ENCODE measurements at places on chromosomes 3 and 15.

DNA sequence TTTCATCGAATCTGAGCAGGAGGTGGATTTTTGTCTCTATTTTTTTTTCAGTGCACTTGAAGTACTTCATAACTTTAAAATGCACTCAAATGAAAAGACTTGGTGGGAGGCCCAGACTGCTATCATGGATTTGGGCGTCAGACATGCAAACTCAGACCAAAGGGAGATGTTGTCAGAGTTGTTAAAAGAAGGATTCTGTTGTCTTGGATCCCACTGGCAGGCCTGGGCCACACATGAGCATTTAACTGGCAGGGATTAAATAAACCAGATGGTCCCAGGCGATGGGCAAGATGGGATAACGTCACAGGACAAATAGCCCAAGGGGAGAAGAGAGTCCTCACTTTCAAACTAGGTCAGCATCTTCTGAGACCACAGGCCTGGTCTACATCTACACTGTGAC lies 15.4 kb downstream of the RTP1 start:
- DNase-seq = no peak

GRCh38 chr15:33298631-33299030 lies 12.1 kb upstream of the RYR3 start:
- no peak for DNase-seq

DNA sequence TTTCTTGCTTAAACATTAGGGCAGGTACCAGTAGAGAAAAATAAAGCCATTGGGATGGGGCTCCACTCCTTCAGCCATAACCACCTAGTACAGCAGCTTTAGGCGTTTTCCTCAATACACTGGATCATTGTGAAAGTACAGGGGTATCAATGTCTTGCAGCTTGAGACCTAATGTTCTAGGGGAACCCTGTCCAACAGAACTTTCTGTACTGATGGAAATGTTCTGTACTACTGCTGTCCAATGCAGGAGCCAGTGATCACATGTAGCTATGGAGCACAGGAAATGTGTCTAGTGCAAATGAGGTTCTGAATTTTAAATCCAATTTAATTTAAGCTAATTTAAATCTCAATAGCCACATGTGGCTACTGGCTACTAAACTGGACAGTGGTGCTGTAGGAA lies 93.9 kb downstream of the NEDD4 start:
- no peak for DNase-seq

- DNase-seq = no peak
These were observed 72.0 kb upstream of the P3H2 start for GRCh38 chr3:190192739-190193138.

DNA sequence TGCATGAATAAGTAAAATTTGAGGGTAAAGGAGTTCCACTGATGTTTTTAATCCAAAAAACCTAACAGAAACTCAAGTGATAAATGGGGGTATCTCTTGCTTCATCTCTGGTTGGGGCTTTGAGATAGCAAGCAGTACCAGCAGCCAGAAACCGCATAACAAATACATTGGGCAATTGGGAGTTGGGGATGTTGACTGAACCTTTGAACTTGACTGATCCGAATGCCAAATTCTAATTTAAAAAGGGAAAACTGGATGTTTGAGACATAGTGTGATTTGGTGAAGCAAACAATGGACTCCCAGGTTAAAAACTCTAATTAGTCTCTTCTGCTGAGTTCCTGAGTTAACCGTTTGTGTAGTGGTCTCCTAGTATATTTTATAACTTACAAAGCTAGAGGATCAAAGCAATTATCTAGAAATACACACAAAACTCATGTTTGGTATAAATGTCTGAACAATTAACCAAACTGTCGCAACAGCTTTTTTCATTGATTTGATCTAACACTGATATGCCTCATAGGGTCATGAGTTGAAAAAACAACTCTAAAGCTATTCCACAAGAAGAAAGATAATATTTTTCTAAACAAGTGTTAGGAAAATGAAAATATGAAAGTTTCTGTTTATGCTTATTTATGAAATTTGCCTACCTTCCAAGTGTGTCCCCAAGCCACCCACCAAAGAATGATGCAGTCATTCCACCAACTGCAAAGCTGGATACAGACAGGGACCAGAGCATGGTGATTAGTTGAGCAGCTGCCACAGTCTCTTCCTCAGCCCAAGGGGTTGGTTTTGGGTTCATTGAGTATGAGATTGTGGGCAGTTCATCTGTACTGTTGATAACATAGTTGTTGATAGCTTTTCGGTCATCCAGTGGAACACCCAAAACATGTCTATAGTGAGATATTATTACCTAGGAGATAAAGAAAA lies 12.4 kb downstream of the SLC2A2 start:
- no peak for DNase-seq

DNA sequence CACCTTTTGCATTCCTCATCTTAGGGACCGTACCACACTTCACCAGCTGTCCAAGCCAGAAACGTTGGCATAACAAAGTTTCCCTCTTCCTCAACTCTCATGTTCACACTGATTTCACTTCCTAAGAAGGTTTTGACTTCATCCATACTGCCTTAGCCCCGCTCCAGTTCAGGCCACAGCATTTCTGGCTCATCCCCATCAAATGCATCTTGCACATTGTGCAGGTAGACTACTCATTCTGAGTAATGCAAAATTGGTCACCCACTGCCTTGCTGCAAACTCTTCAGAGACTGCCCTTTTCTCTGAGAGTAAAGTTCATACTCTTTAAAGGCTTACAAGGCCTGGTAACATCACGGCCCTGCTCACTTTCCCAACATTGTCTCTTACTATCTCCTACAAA lies 8.8 kb downstream of the NUSAP1 start:
- no peak for DNase-seq

DNA sequence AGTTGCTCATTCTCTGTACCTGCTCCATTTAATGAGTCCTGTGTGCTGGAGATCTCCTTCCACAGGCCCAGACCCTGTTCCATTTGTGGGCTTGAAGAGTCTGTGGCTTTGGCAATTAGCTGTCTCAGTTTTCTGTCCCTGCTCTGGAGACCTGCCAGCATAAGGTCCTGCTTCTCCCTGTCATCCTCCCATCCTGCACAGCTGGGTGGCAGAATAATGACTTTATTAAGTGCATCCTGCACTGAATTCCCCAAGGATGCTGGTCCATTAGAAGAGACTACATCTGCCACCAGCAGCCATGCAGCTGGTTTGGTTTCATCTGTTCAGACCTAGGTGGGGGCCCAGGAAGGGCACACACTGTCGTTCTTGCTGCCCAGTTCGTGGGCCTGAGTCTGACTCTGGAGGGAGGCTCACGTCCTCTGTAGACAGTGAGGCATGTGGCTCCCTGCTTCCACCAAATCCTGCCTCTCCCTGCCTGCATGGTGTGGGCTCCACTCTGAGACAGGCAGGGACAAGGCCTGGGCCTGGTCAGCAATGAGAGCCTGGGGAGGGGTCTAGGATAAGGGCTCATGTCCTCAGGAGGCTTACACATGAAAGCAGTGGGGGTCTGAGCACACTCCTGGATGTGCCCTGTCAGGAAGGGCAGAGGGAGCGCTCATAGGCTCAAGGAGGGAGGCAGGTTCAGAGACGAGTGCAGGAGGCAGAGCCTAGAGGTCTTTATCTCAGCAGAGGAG lies 78.4 kb upstream of the PRR23E start:
- no peak for DNase-seq

- DNase-seq = no peak
These were observed 468.4 kb upstream of the UBE2E2 start for GRCh38 chr3:22734756-22735155.

GRCh38 chr3:188956839-188957489 lies 214.8 kb upstream of the TPRG1 start:
- DNase-seq = peak; percentile 69

DNA sequence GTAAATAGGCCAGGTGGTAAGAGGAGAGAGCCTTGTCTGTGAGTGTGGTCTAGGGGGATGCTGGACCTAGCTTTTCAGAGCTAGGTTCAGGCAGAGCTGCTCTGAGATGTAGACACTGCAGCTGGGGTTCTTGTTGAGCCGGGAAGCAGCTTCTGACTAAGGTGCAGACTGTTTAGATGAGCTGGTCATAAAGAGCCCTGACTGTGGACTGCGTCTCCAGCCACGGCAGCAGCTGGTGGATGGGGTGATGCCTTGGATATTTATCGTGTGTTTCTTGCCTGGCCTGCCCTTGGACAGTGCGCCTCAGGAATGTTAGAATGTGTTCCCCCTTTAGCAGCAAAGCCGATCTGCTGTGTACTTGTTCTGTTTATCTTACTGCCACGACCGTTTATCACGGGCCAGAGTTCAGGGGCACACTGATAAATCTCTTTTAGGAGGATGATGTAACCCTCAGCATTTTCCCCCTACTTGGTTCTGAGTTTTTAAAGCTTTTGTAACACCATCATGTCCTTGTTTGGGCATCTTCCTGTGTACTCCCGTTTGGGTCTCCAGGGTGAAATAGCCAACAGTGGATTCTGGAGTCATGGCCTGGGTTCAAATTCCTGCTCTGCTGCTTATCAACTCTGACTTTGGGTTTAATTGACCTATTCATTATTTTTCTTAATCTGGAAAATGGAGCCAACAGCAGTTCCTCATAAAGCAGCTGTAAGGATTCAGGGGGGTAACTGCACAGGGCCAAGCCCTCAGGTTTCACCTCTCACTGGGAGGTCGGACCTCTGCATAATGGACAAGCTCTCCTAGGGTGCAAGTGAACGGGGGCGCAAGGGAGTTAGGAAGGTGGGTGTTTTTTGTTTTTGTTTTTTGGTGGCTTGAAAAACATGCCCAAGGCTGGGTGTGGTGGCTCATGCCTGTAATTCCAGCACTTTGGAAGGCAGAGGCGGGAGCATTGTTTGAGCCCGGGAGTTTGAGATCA lies 51.4 kb downstream of the FLNB start:
- peak; percentile 91 for DNase-seq

DNA sequence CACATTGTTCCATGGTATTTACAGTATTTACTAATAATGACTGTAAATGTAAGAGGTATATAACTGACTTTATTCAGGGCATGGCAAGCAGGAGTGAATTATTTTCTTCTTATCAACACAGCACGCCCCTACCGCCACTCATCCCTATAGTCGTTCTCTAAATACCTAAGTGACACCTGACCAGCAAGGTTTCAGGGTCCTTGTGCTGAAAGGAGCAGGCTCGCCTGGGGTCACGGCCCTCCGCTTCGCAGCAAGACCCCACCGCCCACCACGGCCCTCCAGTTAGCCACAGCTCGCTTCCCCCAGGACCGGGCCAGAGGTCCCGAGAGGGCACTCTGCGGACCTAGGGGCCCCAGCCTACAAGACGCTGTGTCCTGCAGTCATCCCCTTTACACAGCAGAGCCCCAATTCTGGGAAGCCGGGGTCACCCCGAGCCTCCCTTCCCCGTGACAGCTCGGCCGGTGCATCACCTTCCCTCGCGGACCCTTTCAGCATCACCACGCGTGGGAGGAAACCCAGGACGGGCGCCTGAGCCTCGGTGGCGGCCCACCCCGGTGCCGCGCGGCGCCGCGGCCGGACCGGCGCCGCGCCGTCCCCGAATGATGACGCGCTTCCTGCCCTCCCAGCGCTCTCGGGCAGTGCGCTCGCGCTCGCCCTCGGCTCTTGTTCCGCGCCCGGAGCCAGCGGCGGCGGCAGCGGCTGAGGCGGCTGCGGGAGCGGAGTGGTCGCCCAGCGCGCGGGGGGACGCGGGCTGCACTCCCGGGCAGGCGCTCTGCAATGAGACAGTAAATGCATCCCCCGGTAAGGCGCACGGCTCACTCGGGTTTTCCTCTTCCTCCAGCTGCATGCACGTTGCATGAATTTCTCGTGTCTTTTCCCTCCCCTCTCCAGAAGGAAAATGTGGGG lies 225.1 kb upstream of the C2CD4B start:
- peak; percentile 70 for DNase-seq
